Activated CD4-positive, CD25-positive, alpha-beta regulatory T cell treated with anti-CD3 and anti-CD28 coated beads, Interleukin-2, amount 50 U/mL, for 24 hours (primary cell): ENCODE measurements at places on chromosomes 5 and 9.

DNA sequence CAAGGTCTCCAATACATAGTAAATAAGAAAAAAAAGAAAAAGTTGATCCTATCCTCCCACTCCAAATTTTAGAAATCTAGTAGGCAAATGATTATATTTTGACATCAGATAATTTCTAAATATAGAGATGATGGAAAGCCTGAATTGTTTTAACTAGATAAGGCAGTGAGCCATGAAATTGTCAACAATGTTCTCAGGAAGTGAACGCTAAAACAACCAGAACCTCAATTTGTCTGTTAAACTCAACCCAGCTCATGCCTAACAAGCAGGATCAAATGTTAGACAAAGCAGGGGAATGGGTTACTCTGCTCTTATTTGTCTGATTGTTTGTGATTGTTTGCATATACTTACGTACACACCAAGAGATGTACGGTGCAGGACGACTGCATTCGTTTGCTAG lies 49.2 kb downstream of the ESM1 start:
- no peak for ATAC-seq

- ATAC-seq: no peak
Measured at GRCh38 chr5:33361781-33362180, 79.0 kb upstream of the TARS1 start.

DNA sequence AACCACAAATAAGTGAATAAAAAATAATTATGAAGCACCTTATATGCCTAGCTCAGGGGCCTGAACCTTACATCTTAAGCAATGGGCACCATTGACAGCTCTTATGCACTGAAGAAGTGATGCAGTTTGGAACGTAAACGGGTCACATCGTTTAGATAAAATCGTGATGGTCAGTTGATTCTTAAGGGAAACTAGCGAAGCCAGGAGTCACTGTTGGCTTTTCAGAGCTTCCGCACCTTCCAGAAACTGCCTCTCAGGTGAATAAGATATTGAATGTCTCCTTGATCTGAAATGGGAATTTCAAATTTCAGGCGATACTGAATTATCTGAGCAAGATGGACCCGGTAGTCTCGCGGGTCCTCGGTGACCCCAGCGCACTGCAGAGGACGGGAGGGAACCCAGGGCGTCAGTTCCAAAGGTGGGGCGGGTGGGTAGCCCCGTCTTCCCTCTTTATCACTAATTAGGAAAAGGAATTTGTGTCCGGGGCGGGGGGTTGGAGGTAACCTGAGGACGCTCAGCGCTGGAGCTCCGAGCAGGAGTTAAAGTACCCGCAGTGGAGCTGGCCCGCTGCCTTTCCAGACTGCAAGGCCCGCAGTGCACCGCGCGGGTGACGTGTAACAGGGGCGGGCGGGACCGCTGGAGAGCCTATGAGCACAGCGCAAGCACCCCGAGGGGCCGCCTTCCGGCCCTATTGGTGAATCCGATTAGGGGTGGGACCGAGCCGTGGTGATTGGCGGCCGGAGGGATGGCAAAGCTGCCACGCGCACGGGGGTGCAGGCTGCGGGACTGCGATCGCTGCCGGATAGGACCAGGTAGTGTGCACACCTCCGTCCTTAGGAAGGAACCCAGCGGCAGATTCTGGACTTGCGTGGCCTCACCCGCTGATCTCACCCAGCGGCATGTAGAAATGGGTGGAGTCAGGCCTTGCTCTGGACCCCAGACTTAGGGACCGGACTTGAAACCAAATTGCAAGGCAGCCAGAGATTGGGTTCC lies 19.7 kb upstream of the GARNL3 start:
- ATAC-seq: peak; percentile 100

- ATAC-seq: no peak
Measured at GRCh38 chr9:94919376-94920098, 193.0 kb downstream of the AOPEP start.

DNA sequence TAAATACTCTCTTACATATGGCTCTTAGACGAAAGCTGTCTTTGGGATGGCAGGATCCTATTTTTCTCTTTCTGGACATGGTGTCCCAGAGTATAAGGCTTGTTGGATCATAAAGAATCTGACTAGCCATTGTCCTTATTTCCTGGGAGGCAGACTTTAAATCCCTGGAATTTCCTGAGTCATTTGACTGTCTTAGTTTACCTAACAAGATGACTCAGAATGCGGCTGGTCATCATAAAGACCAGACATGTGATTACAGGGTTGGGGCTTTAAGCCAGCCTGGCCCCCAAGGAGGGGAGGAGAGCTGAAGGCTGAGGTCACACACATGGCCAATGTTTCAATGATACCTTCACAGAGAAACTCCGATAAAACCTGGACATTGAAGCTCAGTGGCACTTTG lies 37.2 kb downstream of the FAM240B start:
- ATAC-seq: no peak

DNA sequence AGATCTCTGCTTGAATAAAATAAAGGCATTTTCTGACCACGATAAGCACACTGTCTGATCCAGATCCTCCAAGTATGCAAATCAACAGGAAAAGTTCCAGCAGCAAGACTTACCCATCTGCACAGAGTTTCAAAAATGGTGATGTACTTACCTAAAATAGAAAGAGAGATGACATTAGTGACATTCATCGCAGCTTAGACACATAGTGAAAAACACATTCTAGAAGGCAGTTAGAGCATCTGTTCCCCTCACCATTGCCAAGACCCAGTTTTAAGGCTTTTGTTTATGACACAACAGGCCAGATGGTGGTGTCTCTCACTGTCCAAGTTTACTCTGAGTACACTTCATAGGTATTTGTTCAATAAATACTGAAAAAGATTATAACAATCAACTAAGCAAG lies 207.7 kb downstream of the PDE4D start:
- no peak for ATAC-seq

GRCh38 chr5:169777159-169777558 lies 140.1 kb downstream of the DOCK2 start:
- ATAC-seq: no peak

DNA sequence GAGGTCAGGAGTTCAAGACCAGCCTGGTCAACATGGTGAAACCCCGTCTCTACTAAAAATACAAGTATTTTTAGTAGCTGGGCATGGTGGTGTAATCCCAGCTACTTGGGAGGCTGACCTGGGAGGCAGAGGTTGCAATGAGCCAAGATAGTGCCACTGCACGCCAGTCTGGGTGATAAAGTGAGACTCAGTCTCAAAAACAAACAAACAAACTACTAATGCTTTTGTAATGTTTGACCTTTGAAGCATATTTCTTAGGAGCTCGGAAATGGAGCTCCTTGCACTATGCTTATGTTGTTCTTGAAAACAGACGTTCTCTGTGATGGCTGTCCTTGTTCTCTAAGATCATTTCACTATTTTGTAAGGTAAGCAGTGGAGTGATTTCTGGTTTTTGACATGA lies 6.0 kb downstream of the F2RL2 start:
- no peak for ATAC-seq
